ENCODE measurements at places on chromosomes 5 and 9.

DNA sequence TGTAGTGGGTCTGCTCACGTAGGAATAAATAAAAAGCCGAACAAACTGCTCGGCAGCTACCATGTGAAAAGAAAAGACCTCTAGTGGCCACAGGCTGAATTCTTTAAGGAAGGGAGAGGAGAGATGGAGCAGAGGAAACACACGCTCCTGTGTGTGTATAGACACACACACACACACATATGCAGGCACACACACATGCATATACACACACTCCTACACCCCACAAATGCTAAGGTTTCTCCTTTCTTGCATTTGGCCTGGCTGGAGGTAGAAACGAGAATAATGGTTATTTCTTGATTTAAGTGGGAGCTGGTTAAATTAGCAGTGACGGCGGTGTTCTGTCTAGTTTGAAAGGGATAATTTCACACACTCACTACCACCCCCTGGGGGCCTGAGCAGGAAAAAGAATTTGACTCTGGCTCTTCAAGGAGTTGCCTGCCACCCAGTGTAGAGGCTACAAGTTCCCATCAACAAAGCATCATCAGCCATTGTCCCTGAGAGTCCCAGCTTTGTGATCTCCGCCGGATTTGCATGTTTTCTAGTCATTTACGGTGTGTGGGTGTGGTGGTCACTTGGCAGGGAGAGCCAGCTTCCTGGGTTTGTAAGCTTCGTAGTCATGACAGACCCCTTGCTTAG is at the start of gene INSYN2B:
Gene INSYN2B (minus strand): TSS at position 78 of the 636 bp plus-strand sequence. CDS start 96,597 bp downstream, outside the sequence.
- peak; percentile 76 for DNase-seq

GRCh38 chr9:131724683-131725082 is 15.2 kb downstream of the RAPGEF1 start:
- no peak for DNase-seq

- DNase-seq = no peak
These were observed 53.0 kb downstream of the ZNF354C start for GRCh38 chr5:179113143-179113530.

- no peak for DNase-seq
These were observed 88.5 kb downstream of the SNX24 start for GRCh38 chr5:122933956-122934355.

GRCh38 chr5:77876316-77876715 is 100.2 kb upstream of the TBCA start:
- DNase-seq = no peak

- peak; percentile 67 for DNase-seq
These were observed 508.0 kb downstream of the GADD45G start for GRCh38 chr9:90112788-90113187.

GRCh38 chr5:101915554-101915953 is 380.5 kb downstream of the SLCO4C1 start:
- DNase-seq = peak; percentile 10

- DNase-seq = no peak
These were observed 152.5 kb upstream of the GHR start for GRCh38 chr5:42270771-42271170.

DNA sequence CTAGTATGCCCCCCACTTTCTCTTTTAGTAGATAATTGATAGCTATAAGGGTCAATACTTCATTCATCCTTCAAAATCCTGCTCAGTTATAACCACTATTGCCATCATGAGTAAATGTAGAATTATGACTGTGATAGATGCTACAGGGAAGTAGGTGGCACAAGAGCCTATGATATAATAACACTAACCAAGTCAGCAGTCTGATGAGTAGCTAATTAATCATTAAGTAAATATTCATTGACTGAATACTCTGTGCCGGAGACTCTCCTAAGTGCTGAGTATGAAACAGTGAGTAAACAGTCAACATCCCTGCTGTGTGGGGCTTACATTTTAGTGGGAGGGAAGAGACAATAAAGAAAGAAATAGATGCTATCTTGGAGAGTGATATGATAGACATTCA is 430.3 kb upstream of the ZNF462 start:
- DNase-seq = no peak

DNA sequence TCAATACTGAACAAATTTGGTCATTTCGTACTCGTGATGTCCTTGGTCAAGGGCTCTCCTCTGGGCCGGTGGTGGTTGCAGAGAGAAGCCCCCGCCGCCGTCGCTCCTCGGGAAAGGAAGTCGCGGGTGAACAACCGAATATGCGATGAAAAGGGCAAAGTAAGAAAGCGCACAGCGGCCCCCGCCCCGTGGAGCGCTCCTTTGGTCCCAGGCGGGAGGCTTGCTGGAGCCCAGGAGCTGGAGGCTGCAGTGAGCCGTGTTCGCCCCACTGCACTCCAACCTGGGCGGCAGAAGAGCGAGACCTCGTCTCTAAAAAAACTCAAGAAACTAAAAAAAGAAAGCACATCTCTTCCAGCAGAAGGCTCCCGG is 108.4 kb upstream of the LARP1 start:
- no peak for DNase-seq

- DNase-seq = no peak
These were observed 23.6 kb upstream of the CDK5RAP2 start for GRCh38 chr9:120603591-120603990.

DNA sequence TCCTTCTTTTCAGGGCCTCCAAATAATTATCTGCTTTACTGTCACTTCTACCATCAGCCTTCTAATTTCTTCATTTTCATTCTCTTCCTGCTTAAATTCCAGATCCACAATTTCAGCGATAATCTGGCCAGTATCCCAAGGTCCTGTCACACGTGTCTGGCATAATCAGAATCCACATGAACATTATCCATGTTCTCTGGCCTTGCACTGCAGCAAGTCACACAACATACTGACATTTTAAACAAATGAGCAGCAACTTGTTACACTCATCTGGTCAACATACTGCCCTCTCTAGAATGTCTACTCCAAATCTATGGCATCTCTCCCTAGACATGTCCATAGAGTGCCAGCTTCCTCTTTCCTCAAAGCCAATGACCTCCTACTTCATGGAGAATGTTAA is 43.8 kb upstream of the RASEF start:
- DNase-seq = no peak

DNA sequence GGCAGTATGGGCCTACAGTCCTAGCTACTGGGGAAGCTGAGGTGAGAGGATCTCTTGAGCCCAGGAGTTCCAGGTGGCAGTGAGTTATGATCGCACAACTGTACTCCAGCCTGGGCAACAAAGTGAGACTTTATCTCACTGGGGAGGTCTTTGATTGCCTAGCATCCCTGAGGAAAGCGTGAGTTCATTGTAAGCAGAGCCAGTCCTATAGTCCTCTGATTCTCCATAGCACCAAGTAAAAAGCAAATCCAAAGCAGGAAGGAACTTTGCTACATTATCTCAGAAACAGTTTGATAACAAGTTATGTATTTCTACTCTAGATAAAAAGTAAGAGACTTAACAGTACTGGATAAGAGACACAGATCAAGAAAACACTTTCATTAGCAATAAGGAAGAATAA is 37.6 kb downstream of the ANKRD31 start:
- DNase-seq = no peak

GRCh38 chr9:114184071-114184470 is 28.7 kb downstream of the COL27A1 start:
- DNase-seq = no peak

- no peak for DNase-seq
These were observed 2.7 kb upstream of the ITK start for GRCh38 chr5:157177953-157178352.

DNA sequence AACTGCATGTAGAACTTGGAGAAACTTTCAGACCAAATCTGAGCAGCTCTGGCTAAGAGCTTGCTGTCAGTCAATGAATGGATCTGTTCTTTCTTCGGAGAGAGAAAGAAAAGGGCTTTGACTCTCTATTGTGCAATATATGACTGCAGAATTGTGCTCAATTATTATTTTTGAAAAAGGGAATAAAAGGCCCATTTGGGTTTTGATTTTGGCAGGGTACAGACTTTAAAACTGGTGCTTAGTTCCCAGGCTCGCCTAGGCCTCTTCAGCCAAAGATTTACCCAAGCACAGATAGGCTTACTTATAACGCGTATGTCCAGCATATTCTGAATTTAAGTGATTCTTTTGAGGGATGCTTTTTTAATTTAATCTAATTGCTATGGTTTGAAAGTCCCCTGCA is 59.3 kb downstream of the RETREG1 start:
- DNase-seq = no peak

GRCh38 chr9:126219648-126220063 is 107.0 kb upstream of the MVB12B start:
- DNase-seq = no peak

DNA sequence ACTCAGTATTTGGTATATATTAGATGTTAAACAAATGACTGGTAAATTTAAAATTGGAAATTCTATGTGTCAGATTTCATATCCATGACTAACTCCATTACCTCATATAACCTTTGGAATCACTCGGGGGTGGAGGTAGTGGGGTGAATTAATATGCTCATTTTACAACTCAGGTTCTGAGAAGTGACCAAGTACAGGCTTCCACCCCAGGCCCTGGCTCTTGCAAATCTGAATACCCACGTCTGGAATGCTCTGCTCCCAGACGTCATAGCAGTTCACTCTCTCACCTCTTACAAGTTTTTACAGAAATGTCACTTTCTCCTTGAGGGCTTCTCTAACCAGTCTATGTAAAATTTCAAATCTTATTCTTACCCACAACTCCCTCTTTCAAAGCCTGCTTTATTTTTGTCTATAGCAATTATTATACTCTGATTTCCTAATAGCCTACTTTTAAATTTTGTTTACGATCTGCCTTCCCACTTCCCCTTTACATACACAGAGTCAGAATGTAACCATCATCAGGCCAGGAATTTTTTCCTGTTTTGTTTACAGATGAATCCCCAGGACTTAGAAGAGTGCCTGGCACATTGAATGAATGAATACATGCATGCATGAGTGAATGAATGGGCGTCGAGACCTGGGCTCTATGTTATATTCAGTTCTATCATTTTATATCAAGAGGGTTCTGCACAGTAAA is 134.1 kb upstream of the IFNE start:
- DNase-seq = peak; percentile 64

- DNase-seq = no peak
These were observed 25.7 kb downstream of the FRMPD1 start for GRCh38 chr9:37676411-37676830.

DNA sequence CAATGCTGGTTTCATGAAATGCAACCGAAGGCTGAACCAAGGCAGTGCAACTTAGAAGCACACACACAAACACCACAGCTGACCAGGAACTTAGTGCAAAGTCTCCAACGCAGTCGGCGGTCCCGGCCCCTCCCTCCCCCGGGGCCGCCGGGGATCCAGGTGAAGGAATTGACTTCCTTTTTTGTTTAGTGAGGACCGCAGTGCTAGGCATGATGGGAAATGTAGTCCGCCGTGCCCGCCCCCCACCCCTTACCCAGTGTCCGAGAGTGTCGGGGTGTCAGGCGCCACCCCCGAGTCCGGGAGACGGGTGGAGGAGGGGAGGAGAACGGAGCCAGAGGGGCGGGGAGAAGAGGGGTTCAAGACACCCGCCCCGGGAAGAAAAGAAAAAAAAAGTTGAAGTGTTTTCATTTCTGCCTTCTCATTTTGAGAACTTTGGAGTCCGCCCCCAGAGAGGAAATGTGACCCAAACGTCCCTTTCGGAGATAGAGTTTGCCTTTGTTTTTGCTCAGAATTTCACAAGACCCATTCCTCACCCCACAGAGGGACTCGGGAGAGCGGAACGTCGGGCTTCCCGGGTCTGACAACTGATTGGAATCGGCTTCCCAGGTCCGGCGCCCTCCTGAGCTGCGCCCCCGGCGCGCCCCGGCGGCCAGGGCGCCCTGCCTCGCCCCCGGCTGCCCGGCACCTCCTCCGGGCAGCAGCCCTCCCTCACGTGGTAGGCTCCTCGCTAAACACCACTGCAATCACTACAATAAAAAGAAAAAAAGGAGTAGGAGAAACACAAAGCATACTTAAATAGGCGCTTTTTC is 2.0 kb downstream of the IER5L start:
- DNase-seq = peak; percentile 94

DNA sequence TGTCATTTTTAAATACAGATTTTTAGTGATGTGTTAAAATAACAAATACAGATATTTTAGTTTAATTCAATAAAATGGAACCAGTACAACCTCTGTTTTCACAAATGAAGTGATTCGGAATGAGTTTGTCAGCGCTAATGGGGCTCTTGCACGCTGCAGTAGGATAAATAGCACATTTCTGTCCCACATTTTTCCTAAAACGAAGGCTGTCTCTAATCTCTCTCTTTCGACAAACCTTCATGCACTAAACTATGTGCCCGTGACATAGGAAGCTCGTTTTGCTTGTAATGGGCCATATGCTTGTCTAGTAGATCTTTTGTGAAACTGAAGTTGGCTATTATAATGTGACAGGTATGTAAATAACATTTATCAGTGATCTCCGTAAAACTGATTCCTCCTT is 100.5 kb downstream of the INIP start:
- no peak for DNase-seq

GRCh38 chr5:110631236-110631635 is 95.2 kb downstream of the TMEM232 start:
- no peak for DNase-seq

GRCh38 chr5:19322716-19323485 is 665.1 kb downstream of the CDH18 start:
- peak; percentile 49 for DNase-seq

GRCh38 chr5:87277279-87277835 is 9.7 kb downstream of the RASA1 start:
- no peak for DNase-seq
